ENCODE measurements at places on chromosomes 13 and 19.

DNA sequence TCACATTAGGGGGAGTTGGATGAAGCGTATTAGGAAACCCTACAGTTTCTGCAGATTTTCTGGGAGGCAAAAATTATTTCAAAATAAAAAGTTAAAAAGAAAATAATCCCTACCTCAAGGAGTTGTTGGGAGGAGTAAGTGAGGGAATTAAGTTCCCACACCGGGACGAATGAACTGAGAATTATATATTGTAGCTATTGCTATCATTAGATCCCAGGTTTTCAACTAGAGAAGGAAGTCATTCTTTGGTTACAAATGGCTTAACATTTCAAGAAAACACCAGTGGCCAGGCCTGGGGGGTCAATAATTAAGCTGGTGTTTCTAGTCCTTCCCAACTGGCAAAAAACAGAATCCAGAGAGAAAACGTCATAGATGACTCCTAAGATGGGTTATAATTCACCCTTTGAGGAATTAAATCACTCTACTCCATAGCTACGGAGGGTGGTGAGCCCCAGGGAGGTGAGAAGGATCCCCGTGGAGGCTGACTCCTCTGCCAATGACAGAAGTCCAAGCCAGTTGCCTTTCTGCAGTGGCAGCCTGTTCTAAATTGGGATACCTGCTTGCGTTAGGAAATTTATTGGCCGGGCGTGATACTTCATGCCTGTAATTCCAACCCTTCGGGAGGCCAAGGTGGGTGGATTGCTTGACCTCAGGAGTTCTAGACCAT lies 1.2 kb upstream of the MYDGF start:
- DNase-seq, result no peak

DNA sequence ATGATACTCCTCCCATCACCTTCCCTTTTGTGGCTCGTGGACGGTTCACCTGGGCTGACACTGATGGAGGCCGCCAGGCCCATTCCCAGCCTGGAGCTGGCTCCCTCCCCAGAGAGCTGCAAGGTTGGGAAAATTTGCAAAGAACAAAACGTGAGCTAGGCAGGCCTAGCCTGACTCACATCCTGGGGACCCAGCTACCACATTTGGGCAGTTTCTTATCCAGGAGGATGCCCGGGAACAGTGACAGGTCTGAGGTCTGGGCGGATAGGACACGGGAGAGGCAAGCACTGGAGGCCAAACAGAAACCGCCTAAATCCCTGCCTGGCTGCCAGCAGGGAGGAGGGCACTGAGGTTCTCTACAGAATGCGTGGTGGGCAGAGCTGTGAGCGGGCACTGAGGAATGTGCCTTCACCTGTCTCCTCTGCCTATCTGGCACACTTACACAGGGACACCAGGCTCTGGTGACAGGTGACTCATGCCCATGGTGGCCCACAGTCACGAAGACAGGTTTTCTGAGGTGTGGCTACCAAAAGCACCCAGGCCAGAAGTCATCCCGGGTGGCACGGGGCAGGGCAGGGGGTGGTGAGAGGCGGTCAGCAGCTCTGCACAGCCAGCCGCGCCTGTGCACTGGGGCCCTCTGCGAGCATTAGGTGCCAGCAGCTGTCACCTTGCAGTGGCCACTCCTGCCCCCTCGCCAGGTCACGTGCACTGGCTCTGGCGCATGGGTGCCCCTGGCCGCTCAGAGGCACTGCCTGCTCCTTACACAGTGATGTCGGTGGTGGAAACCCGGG lies 23.2 kb downstream of the SH3GL1 start:
- no peak for DNase-seq

- no peak for DNase-seq
These were observed 91.6 kb downstream of the FGF9 start for GRCh38 chr13:21762512-21762911.

DNA sequence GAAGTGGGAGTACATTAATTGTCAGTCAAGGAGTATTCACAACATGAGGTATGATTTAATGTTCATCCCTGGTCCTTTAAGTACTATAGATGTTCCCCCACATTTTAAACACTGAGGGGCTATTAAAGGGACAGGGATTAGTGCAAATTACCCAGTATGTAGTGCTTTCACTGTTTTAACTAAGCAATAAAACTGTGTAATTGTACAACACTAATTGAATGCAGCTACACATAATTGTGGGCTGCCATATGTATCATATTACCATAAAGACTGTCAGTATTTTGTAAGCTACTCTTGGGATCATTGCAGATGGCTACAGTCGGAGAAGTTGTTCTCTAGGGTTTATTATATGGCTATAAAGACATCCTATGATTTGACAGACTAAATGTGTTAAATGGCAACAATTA lies 316.6 kb downstream of the DCLK1 start:
- DNase-seq, result no peak

DNA sequence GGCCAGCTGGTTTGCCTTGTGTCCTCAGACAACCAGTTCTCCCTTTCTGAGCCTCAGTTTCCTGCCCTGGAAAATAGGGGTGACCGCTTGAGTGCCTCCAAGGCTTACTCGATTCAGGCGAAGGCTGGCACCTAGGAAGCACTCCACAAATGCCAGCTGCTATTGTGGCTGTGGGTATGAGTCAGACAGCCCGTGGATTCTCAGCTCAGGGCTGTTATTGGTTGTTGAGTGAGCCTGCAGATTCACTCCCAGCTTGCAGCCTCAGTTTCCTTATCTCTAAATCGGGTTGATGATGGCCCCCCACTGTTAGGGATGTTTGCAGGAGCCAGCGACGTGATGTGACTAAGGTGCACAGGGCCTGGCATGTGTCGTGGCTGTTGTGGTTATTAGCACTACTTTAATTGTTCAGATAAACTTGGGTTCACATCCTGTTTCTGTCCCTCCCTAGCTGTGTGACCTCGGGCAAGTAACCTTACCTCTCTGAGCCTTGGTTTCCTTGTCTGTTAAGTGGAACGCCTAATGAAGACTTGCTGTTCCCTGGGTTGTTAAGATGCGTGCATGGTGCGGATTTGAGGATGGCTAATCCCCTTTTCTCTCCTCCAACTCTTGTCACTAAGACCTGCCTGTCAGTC lies 2.4 kb downstream of the MARK4 start:
- peak; percentile 16 for DNase-seq

DNA sequence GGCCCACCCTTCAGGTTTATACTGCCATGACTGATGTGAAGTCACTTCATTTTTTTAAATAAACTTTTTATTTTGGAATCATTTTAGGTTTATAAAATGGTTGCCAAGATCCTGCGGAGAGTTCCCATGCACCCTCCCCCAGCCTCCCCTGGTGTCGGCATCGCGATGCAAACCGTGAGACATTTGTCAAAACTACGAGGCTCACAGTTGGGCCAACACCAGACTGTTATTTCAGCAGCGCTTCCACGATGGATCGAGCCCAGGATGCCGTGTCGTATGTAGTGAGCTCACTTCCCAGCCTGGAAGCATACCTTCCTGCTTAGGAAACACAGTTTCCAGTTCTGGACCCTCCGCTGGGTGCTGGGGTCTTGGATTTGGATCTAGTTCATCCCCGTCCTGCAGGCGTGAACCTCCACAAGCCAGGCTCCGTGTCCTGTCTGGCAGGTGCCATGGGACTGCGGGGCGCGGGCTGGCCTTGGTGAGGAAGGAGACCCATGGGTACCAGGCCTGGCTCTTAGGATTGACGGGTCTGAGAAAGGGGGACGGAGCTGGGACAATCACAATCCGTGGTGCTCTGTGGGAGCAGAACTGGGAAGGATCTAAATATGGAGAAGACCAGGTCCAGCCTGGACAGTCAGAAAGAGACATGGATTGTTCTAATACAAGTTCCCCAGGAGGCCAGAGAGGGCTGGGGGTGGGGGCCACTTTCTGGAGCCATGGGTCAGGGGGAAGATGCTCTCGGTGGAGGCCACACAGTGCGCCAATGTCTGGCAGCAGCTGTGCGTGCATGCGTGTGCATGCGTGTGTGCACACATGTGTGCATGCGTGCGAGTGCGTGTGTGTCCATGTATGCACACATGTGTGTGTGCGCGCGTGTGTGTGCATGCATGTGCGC lies 2.4 kb upstream of the SBK2 start:
- no peak for DNase-seq

DNA sequence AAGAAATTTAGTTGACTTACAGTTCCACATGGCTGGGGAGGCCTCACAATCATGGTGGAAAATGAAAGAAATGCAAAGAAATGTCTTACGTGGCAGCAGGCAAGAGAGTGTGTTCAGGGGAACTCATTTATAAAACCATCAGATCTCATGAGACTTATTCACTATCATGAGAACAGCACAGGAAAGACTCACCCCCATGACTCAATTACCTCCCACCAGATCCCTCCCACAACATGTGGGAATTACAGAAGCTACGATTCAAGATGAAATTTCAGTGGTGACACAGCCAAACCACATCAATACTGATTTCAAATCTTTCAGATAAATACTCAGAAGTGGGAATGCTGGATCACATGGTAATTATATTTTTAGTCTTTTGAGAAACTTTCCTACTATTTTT lies 1357.9 kb downstream of the SLITRK5 start:
- no peak for DNase-seq

- no peak for DNase-seq
These were observed 8.8 kb downstream of the ZNF211 start for GRCh38 chr19:57641715-57642234.

DNA sequence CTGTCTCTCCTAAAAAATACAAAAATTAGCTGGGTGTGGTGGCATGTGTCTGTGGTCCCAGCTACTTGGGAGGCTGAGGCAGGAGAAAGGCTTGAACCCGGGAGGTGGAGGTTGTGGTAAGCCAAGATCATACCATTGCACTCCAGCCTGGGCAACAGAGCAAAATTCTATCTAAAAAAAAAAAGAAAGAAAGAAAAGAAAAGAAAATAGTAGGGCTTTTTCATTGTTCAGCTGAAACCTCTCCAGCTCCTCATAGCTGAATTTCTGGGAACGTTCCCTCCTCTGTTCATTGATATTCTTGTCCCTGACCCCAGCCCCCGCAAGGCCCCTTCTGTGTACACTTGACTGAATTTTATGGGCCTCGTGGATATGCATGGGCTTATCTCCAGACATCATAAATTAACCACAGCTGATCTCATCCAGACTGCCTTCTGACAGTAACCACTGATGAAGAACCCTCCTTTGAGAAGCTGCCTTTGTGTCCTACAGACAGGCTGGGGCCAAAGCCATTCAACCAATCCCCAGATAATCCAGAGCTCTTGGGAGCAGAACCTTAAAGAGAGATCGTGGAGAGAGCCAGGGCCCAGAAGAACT lies at the start of gene ELSPBP1:
Gene ELSPBP1 (plus strand): TSS at position 424 of the 594 bp plus-strand sequence. CDS start 14,036 bp downstream, outside the sequence.
- no peak for DNase-seq

GRCh38 chr19:31314849-31315629 lies 34.2 kb downstream of the TSHZ3 start:
- no peak for DNase-seq

- no peak for DNase-seq
These were observed 412.5 kb upstream of the PCDH9 start for GRCh38 chr13:67642657-67643056.

DNA sequence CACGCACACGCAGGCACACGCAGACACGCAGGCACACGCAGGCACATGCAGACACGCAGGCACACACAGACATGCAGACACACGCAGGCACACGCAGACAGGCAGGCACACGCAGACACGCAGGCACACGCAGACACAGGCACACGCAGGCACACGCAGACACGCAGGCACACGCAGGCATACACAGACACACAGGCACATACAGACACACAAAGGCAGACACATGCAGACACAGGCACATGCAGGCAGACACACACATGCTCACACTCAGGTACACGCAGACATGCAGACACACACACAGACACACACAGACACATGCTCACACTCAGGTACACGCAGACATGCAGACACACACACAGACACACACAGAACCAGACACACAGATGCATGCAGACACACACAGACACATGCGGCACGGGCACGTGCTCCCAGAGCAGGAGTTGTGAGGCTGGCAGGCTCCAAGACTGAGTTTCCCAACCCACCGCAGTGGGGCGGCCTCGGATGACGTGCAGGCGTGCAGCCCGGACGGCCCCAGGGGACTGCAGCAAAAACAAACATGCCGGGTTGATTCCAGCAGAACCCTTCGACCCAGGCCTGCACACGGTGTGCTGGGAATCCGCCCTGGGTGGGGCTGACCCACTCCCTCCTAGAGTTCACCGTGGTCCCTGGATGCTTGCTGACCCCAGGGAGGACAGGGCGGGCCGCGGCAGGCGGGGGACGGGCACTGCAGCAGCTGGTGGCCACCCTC lies 100.0 kb downstream of the GADD45B start:
- DNase-seq, result no peak

DNA sequence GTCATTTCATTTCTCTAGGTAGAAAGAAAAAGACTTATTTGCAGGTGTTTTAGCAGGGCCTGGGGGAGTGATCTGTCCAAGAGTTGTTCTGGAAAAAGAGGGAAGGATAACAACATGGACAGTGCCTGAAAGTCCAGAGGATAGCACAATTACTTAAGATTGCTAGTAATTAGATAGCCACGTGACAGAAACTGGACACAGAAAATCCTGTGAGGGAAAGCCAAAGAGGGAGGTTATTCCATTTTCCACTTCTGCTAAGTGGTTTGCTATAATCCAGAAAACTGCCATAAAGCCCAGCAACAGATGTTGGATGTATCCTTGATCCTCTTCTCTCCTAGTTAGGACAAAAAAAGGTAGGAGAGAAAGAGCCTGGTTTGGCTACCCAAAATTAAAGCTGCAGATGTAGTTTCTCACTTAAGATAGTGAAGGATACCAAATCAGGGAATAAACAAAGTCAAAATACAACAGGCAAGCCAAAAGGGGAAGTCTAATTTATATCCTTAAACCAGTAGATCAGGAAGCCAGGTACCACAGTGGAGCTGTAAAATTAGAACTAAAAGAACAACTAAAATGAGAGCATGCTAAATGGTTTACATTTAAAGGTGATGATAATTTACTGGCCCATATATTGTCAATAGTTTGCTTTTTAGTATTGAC lies 140.2 kb downstream of the VWA8 start:
- DNase-seq, result no peak

DNA sequence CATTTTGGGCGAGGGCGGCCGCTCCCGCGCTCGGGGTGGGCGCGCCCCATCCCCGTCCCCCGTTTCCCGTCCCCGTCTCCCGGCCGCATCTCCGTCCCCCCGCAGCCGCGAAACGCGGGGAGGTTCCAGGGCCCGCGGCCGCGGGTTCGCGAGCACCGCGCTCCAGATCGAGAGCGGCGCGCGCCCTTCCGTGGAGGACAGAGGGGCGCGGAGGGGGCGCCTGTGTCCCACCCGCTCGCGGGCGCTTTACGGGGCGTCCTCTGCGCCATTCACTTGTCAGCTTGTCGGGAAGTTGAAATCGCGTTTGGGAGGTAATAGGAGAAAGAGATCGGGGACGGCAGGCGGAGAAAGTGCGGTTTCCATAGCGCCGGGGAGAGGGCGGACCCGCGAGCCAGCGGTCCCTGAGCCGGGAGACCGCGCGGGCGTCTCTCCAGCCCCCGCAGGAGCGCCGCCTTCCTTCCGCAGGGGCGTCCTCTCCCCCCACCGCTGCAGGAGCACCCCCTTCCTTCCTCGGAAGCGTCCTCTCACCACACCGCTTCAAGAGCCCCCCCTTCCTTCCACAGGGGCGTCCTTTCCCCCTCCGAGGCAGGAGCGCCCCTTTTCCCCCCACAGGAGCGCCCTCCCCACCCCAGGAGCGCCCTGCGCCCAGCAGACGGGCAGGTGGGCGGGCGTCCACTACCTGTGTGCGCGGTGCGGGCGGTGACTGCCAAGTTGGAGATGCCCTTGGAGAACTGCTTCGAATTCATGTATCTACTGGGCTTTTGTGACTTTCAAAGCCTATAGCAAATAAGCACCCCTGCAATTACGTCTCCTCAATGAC lies 962 bp upstream of the IRS2 start:
- DNase-seq, result peak; percentile 67

Data from HCEC 1CT (cell line).